ENCODE measurements at places on chromosomes 4 and X.

DNA sequence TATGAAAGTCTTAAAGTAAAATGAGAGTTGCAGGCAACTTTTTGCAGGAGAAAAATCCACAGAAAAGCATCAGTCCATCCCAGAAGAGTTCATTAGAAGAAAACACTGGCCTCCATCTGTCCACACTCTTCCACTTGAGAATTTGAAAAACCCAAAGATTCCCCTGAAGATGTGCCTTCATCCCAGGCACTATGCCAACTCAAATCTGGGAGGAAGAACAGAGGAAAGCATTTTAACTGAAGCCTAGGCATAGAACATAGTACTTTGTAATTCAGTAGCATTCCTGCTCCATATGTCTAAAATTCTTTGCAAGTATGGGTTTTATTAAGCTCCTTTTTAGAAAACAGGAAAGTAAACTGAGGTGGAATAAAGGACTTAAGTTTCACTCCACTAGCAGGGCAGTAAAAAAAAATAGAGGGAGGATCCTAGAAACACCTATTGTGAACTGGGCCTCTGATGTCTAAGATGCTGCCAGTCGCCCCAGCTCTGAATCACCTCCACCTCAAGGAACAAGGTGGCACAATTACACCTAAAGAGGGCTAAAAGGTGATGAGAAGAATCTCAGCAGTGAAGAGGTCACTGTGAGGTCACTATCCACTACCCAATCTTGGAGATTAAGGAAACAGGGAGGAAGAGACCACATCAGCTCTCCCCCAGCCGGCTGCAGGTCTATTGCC is 141.9 kb upstream of the FAM241A start:
- no peak for DNase-seq

- peak; percentile 65 for DNase-seq
These were observed 1.7 kb downstream of the FRAS1 start for GRCh38 chr4:78058591-78059523.

DNA sequence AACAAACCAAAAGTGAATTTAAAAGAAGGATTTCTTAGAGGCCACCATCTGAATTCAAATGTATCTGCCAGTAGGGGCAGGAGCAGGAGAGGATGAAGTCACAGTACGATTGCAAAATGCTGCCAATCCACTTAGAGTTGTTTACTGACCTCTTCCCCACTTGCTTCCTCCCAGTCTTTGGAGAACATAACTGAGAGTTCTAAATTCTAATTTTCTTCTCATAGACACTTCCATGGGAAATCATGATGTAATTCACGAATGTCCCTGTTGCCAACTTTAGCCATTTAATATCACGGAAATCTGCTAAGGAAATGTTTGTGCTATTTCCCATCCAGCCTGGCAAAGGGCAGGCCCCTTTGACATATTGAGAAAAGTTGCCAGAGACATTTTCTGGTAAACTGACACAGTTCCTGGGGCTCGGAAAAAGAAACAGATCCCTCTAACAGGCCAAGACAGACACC is 33.6 kb upstream of the NOCT start:
- no peak for DNase-seq

DNA sequence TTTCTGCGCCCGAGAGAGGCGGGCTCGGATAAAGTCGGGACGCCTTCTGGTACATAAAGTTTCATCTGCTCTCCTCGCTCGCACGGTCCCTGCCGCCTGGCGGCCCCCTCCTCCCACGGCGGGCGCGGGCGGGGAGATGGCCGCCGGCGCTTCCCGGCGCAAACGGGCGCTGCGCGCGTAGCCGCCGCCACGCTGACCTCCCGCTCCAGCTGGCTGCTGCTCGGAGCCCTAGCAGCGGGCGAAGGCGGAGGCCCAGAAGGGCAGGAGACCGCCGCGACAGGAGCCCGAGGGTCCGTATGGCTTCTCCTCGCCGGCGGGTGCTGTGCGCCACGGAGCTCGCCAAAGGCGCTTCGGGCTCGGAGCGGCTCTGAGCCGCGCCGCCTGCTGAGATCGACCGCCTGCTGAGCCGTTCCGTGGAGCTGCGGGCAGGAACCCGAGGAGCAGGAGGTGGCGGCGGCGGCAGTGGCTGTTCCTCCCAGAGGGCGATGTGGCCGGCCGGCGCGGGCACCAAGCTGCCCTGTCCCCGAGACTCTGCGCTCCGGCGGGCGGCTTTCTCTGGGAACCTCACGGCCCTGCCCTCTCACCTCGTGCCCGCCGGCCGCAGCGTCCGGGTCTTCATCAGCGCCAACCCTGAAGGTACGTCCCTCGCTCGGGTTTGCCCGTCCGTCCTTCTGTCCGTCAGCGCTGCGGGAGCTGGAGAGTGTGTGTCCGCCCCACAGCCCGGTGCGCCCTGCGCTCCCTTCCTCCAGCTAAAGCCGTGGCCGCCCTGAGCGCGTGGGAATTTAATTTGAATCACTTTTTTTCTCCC is at the start of gene NWD2:
TSS of gene NWD2 (plus strand) at position 161 of the 808 bp plus-strand sequence. CDS start at position 486, 325 bp downstream.
- DNase-seq, result peak; percentile 33

DNA sequence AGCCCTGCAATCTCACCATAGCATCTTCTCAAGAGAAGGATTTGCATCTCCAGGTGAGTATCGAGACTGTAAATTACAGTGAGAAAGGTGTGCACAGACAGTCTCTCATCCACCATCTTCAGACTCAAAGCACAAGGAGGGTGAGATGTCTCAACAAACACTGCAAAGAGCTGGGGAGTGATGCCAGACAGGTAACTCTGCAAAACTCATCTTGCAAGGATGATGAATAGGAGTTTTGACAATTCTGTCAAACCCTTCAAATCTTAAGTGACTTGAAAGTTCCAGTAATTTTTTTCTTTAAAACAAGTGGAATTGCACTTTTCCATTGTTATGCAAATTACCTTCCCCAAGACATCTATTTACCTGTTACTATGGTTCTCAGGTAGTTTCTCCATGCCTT is 277.2 kb upstream of the VCX3A start:
- no peak for DNase-seq

GRCh38 chrX:82218361-82218760 is 1016.5 kb downstream of the SH3BGRL start:
- no peak for DNase-seq

GRCh38 chr4:136741468-136741867 is 790.8 kb downstream of the PCDH18 start:
- DNase-seq, result no peak

GRCh38 chr4:185139736-185140135 is 3.3 kb upstream of the SLC25A4 start:
- no peak for DNase-seq

DNA sequence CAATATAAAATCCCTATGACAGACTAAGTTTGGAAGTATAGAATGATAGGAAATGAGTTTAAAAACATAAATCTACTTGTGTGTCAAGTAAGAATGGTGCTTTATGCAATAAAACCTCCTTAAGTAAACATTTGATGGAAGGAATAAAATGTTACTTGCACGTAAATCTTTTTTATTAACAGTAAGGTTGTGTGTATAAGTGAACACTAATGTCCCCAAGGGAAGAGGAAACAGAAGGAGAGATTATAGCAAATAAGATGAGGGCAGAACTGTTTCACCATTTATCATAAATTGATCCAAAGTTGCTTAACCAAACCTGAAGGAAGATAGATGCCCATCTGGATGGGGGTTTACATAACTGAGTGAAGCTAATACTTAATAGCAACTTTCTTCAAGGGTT is 86.8 kb downstream of the FRMPD4 start:
- DNase-seq, result no peak

GRCh38 chrX:102995316-102995715 is 58.2 kb downstream of the RAB40AL start:
- no peak for DNase-seq

DNA sequence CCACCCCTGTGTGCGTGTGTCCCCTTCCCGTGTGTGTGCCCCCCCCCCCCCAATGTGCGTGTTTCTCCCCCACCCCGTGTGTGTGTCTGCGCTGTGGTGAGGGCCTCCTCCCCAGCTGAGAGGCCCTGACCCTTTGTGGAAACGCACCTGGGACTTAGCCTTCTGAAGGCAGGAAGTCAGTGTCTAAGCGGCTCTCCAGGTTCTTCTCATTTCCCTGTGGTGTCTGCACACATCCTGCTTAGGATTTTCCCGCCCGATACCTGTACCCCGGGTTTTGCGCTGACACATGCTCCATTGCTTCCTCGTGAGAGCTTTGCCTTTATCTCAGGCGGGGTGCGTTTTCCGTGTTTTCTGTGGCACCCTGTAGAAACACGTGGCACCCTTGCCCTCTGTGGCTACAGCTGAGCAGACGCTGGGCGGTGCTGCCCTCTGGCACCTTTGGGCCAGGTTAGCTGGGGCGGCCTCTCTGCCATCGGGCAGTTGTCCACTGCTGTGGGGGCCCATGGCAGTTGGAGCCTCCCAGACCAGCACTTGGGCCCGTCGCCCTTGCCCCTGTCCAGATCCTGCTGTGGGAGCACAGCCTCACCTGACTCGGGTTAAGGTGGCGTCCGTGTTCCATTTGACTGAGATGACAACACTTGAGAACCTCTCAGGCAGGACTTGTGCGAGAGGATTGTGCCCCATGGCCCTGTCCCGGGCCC is 26.3 kb downstream of the MAEA start:
- DNase-seq, result no peak

DNA sequence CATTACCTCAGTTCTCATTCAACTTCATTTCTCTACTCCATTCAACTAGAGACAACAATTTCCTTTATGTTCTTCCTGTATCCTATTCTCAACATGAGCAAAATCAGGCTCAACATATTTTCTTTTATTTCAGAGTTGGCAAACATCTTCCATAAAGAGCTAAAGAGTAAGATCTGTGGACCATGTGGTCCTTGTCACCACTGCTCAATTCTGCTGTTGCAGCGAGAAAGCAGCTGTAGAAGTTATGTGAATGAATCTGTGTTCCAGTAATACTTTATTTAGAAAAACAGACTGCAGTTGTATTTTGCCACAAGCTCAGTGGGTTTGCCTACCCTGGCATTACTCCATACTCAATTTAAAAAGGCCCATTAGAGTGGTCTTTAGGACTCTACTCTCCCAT is 2057.3 kb downstream of the ARAP2 start:
- no peak for DNase-seq

GRCh38 chr4:10608501-10609219 is 75.9 kb downstream of the CLNK start:
- DNase-seq, result no peak

DNA sequence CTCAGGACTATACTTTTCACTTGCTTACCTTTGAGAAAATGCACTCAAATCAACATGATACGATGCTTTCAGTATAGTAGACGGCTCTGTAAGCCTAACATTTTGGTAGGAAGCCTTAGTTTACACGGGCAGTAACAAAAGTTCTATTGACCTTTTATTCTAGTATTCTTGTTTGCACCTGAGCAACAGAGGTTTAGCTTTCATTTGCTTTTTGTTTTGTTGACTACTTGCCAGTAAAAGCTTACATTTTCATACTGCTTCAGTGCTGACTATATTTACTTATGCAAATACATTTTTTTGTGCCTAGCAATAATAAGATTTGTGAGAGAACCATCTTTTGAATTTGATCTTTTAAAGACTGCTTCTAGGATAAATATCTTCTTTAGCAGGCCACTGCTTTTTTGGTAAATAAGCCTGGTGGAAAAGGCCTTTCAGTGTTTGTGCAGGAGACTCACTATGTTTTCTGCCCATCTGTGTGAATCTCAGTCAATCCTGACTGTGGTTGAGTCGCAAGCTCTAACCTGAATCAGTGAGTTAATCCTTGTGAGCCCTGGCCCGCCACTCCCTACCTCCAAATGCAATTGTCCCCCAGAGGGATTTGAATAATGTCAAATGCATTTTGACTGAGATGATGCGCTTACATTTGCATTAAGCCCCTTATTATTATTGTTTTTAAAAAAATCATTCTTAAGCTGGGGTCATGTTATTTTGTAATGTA is 21.9 kb downstream of the FHIP1A start:
- DNase-seq, result no peak

- no peak for DNase-seq
These were observed 3.0 kb downstream of the STOX2 start for GRCh38 chr4:183907871-183908683.

GRCh38 chrX:10728806-10729389 is 108.5 kb upstream of the MID1 start:
- no peak for DNase-seq

- DNase-seq, result no peak
These were observed 46.3 kb upstream of the PCDH10 start for GRCh38 chr4:133102612-133103409.

- no peak for DNase-seq
These were observed 65.4 kb upstream of the FAM9C start for GRCh38 chrX:13109817-13110216.

Measured in femur (tissue), 1 donor.